Stimulated activated CD8-positive, alpha-beta memory T cell treated with anti-CD3 and anti-CD28 coated beads, Interleukin-4, amount 100 ng/mL, for 4 hours (primary cell): ENCODE measurements at places on chromosomes 2 and 18.

- no peak for DNase-seq
Measured at GRCh38 chr2:145022666-145023333, 502.9 kb upstream of the ZEB2 start.

DNA sequence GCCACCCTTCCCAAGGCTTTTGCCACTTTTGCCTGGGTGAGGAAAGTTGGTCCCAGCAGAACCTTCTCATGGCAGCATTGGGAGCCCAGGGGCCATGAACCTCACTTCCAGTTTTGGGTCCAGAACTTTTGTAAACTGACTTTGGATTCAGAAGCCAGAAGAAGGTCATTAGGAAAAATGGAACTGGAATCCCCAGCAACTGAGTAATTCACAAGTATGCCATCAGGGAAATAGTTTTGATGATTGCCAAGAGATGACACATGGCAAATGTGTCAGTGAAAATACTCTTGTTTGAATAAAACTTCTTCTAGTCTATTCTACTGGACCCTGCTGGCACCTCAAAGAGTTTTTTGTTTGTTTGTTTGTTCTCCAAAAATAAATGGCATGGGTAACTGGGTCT, 203.7 kb downstream of the SETBP1 start:
- no peak for DNase-seq

GRCh38 chr2:151638191-151638933, 95.9 kb downstream of the NEB start:
- DNase-seq, result no peak

GRCh38 chr2:227511239-227511930, 39.4 kb downstream of the AGFG1 start:
- DNase-seq, result no peak

DNA sequence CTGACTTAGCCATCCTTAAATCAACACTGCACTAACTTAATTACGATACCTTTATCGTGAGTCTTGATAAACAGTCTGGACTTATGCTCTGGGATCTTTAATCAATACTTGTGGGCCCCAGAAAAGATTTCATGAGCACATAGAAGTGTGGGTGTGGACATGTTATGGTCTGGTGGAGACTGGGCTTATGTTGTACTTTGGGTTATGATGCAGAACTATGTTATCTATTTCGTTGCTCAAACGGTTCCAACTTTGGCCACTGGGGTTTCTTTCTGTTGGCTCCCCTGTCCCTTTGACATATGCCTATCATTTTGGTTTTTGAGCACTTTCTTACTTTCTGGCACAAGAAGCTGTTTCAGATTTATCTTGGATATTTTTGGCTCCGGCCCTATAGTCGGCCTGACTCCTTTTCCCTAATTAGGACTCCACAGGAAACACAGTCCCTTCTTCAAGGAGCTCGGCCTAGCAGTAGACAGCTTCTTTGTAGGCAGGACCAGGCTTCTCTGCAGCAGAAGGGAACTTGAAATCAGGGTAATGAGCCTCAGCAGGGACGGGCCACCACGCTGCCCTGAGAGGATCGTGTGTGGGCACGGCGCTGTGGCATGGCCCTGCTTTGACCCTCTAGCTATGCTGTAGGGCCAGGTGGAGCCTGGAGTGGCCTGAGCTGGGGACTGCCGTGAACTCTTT, 54.6 kb upstream of the TXNDC2 start:
- DNase-seq, result no peak

DNA sequence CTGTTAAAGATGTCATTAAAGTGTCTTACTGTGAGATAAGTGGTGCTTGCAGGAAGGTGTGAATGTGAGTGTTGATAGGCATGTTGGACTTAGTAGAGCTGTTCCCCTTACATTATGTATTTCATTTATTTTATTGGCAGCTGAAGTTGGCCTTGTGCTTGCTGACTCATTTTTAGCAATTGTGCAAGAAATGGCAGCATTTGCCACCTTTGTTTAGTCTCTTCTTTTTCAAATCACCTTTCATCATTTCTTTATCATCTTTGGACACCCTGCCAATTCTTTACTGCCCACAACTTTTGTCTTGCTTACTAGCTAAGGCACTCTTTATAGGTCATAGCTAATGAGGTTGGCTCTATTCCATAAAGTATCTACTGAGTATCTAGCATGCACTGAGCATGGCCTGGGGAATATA, 130.3 kb upstream of the LYPD6 start:
- DNase-seq, result no peak

- no peak for DNase-seq
Measured at GRCh38 chr2:176081837-176082524, 1.8 kb downstream of the EVX2 start.

- DNase-seq, result no peak
Measured at GRCh38 chr2:38613849-38614213, 11.1 kb upstream of the HNRNPLL start.

DNA sequence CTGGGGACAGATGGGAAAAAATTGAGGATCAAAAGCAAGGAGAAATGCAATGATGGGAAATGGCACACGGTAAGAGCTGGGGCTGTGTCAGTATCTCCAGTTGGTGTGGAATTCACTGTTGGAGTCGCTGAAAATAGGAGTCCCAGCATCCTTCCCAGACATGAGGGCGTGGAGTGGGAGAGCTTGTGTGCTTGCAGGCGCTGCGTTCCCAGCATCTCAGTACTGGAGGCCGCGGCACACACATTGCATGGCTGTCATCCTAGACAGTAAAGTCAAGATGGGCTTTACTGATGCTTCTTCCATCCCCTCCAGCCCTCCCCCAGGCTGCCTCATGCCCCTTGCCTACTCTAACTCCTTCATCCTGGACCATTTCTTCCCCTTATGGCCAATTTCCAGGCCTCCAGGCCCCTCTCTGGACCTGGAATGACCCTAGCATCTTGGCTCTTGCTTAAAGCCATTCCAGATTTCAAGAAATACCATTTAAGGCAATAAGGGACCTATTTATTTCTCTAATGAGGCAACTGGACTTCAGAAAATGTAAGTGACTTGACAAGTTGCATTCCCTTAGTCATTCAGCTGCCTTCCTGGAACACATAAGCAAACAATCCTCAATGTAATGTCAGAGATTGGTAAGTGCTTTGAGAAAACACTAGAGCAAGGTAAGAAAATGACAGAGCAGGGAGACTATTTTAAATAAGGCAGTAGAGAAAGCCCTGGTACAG, 70.5 kb upstream of the TTC39C start:
- no peak for DNase-seq

DNA sequence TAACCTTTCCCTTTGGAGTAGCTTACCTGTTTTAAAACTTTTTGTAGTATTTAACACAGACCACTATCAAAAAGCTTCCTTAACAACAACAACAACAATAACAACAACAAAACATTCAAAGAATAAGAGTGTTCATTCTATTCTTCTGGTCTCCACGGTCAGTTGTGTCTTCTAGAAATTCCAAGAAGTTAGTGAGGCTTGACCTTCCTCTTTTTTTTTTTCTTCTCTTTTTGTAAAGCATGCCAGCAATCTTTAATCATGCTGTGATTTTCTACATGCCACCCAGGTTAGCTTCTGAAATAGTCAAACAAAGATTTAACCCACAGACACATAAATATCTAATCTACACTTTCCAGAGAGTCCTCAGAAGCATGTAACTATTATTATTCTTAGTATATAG, 28.4 kb upstream of the KLHL14 start:
- no peak for DNase-seq
